ENCODE measurements at places on chromosomes 11 and 22.
A peak's percentile ranks its signal among the peaks of the same experiment; 100 is the strongest.

DNA sequence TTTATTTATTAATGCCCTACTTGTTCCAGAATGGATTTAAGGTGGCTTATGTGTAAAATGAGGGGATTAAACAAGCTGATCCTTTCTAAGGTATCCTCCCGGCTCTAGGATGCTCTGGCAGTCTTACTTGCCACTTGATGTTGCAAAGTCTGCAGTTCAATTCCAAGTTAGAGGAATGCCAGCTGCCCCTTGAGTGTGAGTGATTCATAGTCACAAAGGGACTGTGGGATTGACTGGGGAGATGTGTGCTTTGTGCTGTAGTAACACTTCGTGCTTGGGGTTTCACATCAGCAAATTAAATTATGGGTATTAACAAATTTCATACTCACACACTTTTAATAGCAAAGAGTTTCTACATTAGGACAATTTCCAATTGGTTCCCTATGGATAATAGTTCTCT is 550.8 kb upstream of the CADM1 start:
- no peak for DNase-seq

- DNase-seq = no peak
These were observed at the start of gene SCN4B for GRCh38 chr11:118152552-118153471. TSS of gene SCN4B (minus strand) at chr11:118152823. CDS start at chr11:118152673, 150 bp downstream.

- no peak for DNase-seq
These were observed 26.2 kb downstream of the PPFIA1 start for GRCh38 chr11:70296681-70297080.

- peak; percentile 89 for DNase-seq
These were observed 15.6 kb upstream of the CYP2R1 start for GRCh38 chr11:14907411-14908213.

GRCh38 chr11:131614631-131615030 is 244.2 kb downstream of the NTM start:
- DNase-seq = no peak

GRCh38 chr22:49503896-49504521 is 323.7 kb downstream of the BRD1 start:
- DNase-seq = no peak

DNA sequence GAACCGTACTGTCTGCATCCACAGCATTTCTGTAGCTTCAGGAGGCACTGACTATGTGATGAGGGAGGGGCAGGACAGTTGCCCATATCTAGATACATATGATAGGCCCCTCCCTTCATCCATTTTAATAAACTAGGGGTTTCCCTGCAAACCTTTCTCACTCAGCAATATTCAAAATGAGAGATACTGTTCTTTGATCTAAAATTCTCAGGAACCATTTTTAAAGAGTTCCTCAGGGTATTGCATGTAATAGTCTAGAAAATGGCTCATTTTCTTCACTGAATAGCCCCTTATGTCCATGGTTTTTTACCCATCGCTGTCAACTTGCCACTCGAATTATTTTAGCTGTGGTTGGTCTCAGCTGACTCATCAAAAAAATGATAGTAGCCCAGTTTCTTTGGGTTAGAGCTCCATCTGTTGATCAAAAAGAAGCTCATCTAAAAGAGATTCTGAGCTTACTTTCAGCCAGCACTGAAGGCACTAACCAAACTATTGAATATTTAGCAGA is 37.0 kb upstream of the DNAJB7 start:
- peak; percentile 68 for DNase-seq

GRCh38 chr22:29587938-29588699 is 7.2 kb upstream of the NIPSNAP1 start:
- no peak for DNase-seq

DNA sequence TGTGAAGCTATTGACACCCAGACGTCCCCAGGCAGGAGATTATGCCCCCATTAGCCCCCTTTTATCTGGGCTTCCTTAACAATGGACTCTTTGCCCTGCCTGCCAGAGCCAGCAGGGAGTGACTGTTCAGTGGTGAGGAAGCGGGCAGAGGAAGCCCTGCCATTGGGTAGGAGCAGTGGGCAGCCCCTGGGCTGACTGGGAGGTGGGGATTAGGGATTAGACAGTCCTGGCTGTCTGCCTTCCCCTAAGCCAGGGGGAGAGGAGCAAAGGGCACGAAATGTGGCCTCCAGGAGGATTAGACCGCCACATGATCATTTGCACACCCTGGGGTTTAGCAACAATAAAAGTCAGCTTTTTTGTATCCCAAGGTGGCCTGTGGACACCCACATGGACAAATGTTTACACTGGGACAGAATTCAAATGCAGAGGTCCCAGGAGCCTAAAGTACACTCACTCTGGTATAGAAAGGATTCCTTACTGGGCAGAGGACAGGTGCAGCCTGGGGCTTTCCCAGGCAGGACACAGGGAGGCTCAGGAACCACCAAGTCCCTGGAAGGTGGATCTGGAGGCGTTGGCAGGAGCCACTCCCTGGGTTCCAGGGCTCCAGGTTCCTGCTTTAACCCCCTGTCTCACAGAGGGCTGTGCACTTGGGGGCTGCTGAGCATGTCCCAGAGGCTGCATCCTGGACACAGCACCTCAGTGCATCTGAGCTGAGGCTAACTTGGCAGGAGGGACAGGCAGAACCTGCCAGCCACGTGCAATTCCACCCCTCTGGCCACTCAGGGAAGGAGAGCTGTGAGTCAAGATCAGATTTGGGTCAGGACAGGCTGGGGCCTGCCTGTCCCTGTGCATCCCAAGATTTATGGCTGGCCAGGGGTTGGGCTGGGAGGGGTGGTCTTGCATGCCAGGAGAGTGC is 2.1 kb downstream of the PNPLA3 start:
- no peak for DNase-seq

DNA sequence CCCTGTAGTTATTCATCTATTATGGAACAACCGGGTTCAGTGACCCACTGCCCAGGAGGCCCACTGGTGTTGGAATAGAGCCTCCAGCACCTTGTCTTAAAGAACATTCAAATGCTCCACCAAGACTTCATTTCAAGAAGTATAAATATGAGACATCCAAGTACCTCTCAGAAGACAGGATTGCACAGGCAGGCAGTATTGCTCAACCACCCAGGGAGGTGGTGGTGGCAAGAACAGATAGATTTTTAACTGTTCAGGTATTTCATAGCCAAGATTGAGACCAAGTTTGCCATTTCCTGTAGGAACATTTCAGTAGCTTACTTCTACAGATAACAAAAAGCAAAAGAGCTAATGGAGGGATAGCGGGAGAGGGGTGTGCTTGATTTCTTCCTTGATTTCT is 78.7 kb downstream of the COMMD9 start:
- DNase-seq = no peak

DNA sequence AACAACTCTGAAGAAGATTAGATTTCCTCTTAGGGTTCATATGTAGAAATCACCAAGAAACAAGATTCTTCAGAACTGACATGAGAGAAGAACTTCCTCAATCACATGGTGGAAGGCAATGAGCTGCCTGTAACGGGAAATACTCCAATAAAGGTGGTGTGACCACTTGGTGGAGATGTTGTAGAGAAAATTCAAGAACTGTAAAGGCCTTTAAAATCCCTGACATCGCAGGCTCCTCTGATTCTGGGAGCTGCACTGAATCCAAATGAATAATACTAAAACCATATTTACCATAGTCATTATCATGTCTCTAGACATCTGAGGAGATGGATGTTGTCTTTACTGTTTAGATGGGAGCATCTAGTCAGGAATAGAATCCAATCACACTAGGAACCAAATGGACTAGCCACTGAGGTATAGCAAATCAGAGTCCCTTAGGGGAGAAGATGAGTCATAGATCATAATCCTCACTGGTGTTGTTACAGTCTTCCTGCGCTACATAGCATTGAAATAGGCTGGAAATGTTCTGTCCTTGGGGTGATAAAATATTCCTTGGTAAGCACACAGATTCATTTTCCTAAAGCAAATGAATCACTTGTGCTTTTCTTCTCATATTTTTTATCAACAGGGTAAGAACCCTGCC is 321.6 kb upstream of the TENM4 start:
- DNase-seq = no peak

GRCh38 chr11:11141065-11141464 is 212.0 kb downstream of the CSNK2A3 start:
- DNase-seq = no peak

DNA sequence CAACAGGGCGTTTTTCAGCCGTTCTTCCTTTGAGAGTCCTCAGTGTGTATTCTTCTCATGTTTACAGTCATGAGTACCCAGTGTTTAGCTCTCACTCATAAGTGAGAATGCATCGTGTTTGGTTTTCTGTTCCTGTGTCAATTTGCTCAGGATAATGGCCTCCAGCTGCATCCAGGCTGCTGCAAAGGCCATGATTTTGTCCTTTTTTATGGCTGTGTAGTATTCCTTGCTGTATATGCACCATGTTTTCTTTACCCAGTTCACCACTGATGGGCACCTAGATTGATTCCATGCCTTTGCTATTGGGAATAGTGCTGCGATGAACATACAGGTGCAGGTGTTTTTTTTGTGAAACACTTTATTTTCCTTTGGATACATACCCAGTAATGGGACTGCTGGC is 23.5 kb downstream of the B3GAT1 start:
- no peak for DNase-seq

- no peak for DNase-seq
These were observed 16.7 kb downstream of the CSRP3 start for GRCh38 chr11:19185036-19185435.

GRCh38 chr22:44419429-44419828 is 78.6 kb downstream of the RTL6 start:
- DNase-seq = no peak

DNA sequence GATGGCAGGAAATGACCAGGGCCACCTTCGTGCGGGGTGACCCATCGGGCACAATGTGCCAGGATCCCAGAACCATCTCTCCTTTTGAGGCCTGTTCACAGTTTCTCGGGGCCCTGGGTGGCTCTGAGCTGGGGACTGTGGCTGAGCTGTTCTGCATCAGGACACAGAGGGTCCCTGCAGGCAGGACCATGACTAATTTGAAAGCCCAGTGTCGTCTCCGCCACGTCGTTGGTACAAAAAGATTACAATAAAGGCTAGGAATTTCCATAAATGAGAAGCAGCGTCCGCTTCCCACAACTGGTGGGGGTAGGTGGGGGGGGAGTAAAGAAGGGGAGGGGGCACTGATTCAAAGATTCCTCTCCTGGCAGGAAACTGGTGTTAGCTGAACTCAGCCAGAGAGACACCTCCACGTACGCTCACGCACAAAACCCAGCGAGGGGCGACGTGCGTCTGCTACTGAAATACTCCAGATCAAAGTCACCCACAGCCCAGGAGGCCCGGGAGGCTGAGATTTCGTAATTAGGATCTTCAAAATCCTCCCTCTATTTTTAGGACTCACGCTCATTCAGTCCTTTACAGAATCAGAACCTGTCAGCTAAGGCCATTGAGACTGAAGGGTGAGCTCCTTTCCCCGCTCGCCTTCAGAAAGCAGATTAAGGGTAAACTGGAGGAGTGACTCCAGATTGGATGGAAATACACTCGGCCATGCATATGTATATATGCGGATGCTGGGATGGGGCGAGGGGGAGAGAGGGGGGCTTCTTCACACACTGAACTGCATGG is 11.0 kb downstream of the MN1 start:
- DNase-seq = no peak

- peak; percentile 88 for DNase-seq
These were observed 12.9 kb upstream of the SYTL2 start for GRCh38 chr11:85823816-85824215.

- no peak for DNase-seq
These were observed 441 bp downstream of the TCN2 start for GRCh38 chr22:30607300-30607930.

GRCh38 chr11:116792869-116793771 is 1.4 kb upstream of the APOA5 start:
- no peak for DNase-seq

DNA sequence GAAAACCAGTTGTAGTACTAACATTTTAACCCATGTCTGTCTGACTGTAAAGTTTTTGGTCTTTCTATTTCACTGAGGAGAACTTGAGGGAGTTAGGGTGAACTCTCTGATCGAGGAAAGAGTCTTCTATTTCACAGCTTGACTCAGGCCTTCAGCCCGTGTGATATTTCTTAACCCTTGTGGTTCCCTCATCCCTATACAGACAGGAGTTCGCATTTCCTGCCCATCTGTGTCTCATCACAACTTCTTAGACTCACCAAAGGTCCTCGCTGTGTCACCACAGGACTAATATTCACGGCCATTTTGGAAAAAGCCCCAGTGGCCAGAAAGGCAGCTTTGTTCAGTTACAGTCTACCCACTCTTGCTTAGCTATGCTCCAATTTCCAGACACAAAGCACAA is 172.8 kb downstream of the FAM181B start:
- no peak for DNase-seq

GRCh38 chr22:35656284-35656752 is 8.1 kb downstream of the APOL6 start:
- no peak for DNase-seq

GRCh38 chr11:92707173-92707619 is 262.3 kb upstream of the MTNR1B start:
- no peak for DNase-seq

All from CD4-positive, alpha-beta T cell treated with Interleukin-2 at 100 ng/mL for 4 hours (primary cell).